ENCODE measurements at places on chromosomes 7 and 10. TPM values are rescaled to one million over a fixed set of nuclear protein-coding genes. Genes with fewer than 3 reads are reported as not detected.

DNA sequence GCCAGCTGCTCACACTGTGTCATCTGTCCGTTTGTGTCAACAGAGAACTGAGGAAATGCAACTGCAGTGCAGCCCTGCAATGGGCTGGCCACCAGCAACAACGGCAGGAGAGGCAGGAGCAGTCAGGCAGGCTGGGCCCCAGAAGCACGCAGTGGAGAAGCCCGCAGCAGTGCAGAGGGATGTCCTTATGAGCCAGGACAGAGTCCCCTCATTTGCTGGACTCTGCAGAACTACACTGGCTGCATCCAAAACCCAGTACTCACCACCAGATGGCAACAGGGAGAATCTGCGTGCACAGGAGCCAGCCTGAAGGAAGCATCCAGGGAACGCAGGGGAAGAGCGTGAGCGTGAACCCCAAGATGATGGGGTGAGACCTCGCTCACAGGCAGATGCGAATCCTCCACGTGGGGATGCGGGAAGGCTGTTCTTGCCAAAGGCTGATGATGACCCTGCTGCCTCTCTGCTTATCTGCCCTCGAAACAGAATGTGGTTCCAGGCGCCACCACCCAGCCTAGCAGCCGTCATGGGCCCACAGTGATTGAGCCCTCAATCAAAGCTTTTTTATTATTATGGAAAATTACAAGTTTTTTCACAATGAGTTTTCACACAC, 232.1 kb downstream of the PTPRN2 start:
- DNase-seq: no peak
- no peaks in the 10 kb centered on the region for H3K4me1 ChIP-seq
- peaks cover 1% of the 10 kb centered on the region for H3K27me3 ChIP-seq
- H3K36me3 ChIP-seq: no peaks in the 10 kb centered on the region
- no peak overlapping the region for H3K27ac ChIP-seq

GBX1 gene
- total RNA-seq: not detected

GRID2IP gene
- not detected for total RNA-seq

NUTM2E gene
- 0.08 TPM for total RNA-seq

- H3K4me3 ChIP-seq: no peak overlapping the region
- H3K27ac ChIP-seq: no peak overlapping the region
Measured at GRCh38 chr7:25911738-25912607, 240.0 kb upstream of the NFE2L3 start.

GRCh38 chr10:112052166-112052565, 131.4 kb downstream of the GPAM start:
- H3K4me3 ChIP-seq: no peak overlapping the region
- H3K27me3 ChIP-seq: no peaks in the 10 kb centered on the region
- no peak for DNase-seq
- no peak overlapping the region for H3K27ac ChIP-seq
- H3K4me1 ChIP-seq: no peaks in the 10 kb centered on the region
- no peaks in the 10 kb centered on the region for H3K36me3 ChIP-seq

Data from HFFc6 (cell line).